DND-41 (cell line): ENCODE measurements at places on chromosomes 5 and 9.

DNA sequence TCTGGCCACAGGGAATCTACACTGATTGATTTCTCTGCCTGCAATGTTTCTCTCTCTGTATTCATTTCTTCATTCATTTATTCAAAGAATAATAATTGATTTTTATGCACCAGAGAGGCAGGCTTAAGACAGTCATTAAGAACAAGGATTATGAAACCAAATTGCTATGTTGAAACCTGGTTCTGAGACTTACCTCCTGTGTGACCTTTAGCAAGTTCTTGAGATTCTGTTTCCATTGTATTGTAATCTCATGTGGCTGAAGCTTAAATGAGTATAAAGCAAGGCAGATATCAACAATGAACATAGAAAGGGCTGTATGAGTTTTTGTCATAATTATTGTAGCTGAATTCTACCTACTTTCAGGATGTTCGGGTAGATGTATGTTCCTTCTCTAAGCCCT lies 129.6 kb upstream of the GRIA1 start:
- no peak for DNase-seq

- DNase-seq, result no peak
Observed at GRCh38 chr9:137564817-137565411, 13.2 kb downstream of the MRPL41 start.

- peak; percentile 61 for DNase-seq
Observed at GRCh38 chr5:154811653-154812465, 38.5 kb downstream of the FAXDC2 start.

DNA sequence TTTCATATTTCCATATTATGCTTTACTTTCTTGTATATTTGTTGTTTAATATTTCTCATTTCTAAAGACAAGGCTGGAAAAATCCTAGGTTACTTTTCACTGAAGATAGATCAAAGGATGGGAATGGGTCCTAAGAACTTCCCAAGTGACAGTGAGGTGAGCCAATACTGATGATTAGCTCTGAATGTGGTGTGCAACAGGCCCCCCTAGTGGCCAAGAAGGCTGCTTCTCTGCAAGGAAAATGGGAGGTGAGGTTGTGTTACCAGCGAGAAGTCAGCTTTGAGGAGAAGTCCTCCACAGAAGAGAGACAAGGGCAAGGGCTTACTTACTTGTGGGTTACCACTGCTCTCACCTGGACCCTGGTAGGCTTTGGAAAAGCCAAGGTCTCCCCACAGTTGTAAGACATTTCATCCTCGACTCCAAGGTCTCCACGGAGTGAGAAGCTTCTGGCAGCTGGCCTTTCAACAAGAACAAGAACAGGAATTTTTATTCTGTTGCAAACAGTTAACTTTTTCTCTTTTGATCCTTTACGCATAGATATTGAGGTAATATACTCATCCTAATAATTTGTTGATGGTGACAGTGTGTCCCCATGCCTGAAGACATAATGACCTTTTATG lies 69.9 kb downstream of the MAMDC2 start:
- DNase-seq, result peak; percentile 30

DNA sequence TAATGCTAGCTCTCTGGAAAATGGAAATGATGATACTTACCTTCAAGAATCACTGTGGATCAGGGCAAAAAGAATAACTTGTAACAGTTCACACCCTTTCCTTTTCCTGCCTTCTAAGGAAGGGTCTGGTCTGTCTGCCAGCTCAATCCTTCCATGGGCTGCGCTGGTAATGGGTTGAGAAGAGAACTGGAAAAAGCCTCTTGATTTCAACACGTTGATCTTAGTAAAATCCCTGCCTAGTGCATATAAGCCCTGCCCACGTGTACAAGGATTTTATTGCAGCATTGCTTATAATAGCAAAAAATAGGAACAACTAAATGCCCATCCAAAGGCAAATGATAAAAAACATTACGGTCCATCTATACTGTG lies 20.5 kb downstream of the C1QTNF2 start:
- DNase-seq, result no peak

GRCh38 chr5:139709582-139710318 lies 61.6 kb downstream of the CXXC5 start:
- peak; percentile 97 for DNase-seq

GRCh38 chr5:14948383-14948782 lies 76.8 kb upstream of the ANKH start:
- DNase-seq, result no peak

- no peak for DNase-seq
Observed at GRCh38 chr5:176560364-176560763, 11.2 kb downstream of the CDHR2 start.

- no peak for DNase-seq
Observed at GRCh38 chr5:34831303-34831702, 7.7 kb upstream of the TTC23L start.

- no peak for DNase-seq
Observed at GRCh38 chr5:54882841-54883240, 102.6 kb downstream of the ESM1 start.

DNA sequence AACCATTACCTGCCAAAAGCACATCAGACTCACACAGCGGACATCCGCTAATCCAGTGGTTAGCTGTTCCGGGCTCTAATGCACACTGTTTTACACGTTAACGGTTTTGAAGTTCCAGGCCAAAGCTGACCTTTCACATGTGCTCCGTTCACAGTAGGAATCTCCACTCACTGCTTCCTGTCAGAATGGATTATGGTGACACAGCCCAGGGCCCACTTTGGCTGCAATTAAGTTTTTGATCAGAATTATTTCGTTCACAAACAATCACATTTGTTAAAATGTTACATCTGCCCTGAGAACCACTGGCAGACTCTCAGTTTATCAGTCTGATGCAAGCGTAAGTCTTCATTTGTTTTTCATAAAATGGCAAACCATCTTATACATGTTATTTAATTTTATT lies 30.2 kb upstream of the CATSPER3 start:
- DNase-seq, result no peak

GRCh38 chr9:109230277-109230676 lies 63.2 kb upstream of the FRRS1L start:
- DNase-seq, result no peak

DNA sequence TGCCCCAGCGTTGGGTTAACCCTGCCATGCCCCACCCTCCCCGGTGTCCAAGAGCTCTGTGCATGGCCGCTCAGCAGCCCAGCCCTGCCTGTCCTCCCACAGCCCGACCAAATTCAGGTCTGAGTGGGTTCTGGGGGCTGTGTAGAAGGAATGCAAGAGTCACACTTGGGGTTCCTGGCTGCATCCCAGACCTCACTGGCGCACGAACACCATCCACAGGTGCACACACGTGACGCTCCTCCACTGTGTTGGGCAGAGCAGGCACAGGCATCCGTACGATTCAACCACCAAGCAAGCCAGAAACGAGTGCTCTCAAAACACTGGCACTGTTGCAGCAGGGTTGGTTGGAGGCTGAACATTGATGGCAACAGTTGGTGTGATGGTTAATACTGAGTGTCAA lies 93.9 kb downstream of the OLFM1 start:
- DNase-seq, result no peak

GRCh38 chr5:139014726-139015125 lies 139.6 kb upstream of the LRRTM2 start:
- no peak for DNase-seq

- no peak for DNase-seq
Observed at GRCh38 chr5:39691993-39692392, 267.2 kb upstream of the DAB2 start.

- no peak for DNase-seq
Observed at GRCh38 chr9:111016426-111017045, 21.7 kb downstream of the LPAR1 start.

DNA sequence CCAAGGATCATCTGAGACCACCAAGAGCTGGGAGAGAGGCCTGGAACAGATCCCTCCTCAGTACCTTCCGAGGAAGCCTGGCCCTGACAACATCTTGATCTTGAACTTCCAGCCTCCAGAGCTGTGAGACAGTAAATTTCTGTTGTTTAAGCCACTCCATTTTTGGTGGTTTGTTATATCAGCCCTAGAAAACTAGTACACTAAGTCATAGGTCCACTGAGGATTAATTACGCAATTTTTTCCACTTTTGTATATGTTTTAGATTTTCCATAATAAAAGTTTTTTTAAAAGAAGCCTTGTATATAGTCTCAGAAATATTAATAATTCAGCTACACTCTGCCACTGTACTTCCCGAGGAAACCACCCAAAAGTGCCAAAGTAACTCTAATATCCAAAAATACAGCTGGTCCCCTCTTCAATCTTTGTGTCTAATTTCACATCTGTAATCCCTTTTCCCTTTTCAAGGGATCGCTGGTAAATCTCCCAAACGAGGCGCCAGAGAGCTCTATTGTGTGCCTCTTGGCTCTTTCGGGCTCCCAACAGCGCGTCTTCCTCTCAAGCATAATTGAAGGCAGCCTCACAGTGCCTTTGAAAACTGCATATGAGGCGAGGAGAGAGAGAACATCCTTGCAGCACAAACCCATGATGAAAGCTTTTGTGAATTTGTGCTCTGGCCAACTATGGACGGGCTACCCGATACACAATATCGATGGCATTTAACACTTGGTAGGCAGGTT lies 32.7 kb downstream of the PRUNE2 start:
- no peak for DNase-seq

DNA sequence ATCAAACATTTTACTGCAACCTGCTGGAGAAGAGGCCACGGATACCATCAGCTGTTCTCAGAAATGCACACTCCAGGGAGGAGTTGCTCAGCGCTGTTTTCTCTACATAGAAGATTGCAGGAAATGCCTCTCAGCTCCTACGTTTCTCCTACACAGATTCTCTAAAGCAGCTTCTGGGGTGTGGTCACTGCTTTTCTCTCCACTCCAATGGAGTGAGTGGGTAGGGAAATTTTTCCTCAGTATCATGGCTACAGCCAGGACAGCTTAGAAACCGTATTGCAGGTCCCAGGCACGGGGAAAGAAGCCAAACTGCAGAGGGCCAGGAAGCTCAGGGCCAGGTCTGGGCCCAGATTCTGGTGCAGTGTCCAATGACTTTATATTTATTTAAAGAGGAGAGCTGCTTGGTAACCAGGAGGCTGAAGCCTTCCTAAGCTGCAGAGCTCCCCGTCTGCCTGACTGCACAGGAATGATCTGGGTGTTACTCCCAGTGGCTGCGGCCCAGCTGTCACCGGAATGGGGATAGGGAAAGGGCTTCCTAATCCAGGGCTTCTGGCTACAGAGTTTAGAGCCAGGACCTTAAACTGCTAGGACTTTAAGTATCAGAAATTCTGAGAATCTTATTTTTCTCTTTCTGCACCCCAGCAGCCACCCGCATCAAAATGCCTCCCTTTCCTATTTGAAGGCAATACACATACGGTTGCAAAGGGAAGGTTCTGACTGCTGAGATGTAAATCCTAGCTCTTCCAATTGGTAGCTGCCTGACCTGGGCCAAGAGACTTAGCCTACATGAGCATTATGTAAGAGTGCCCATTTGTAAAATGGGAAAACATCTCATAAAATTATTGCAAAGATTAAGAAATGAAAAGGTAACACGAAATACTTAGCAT lies 1.4 kb upstream of the SPTAN1 start:
- no peak for DNase-seq

DNA sequence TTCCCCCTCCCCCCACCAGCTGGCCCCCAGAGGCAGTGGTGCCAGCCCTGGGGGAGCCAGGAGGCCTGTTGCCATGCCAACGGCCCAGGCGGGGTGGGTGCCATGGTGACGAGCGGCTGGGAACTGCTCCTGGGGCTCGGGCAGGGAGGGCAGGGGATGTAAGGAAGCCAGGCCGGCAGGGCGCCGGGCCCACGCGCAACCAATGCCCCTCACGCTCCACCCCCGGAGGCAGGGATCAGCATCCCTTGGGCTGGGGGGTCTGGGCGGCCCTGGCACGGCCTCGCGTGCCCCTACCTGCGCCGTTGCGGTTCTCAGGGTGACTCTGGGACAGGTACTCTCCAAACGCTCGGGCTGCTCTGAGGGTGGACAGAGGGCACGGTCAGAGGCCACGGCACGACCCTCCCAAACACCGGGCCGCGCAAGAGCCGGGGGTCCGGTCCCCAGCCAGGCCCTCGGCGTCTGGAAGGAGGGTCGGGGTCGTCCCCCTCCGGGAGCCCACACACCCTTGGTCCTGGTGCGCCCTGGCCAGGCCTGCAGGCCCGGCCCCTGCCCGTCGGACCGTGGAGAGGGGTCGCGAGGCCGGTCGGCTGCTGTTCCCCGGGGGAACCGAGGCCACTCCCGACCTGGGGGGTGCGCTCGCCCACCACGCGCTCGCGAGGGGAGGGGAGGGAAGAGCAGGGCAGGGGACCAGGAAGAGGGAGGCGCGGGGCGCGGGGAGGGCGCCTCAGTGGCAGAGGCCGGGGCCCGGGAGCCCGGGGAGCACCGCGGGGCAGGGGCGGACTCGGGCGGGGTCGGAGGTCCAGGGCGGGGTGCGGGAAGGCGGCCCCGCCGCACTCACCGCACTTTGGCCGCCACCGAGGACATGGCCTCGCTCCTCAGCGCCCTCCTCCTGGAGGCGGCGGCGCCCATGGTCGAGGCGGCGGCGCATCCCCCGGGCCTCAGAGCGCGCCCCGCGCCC lies 661 bp downstream of the NSMF start:
- DNase-seq, result no peak

DNA sequence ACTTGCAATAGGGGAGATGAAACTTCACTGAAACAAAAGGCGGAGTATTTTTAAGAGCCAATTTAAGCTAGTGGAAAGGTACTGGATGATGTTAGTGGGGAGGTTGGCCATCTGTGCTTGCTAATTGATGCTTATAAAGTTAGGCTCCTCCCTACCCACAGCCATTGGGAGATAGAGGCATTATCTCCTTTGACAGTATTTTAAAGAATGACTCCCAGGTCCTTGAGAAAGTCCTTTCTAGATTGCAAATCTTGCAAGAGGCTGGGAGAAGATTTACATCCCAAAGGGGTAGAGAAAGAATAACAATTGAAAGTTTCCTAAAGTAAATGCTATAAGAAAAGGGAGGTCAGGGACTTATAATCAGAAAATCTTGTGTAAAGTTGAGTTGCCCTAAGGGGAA lies 282.6 kb downstream of the BRINP1 start:
- no peak for DNase-seq
